Activated CD8-positive, alpha-beta T cell treated with anti-CD3 and anti-CD28 coated beads for 36 hours (primary cell): ENCODE measurements at places on chromosomes 3 and 15. TPM values are rescaled to one million over a fixed set of nuclear protein-coding genes. Genes with fewer than 3 reads are reported as not detected.
A peak's percentile ranks its signal among the peaks of the same experiment; 100 is the strongest.

Gene RETNLB
- not detected for total RNA-seq

- no peak overlapping the region for H3K27ac ChIP-seq
- no peaks in the 10 kb centered on the region for H3K27me3 ChIP-seq
- H3K4me3 ChIP-seq, result peak overlapping the region; percentile 95
These were observed 1.9 kb downstream of the ARPP19 start for GRCh38 chr15:52566889-52567288.

Gene ADAMTS17
- total RNA-seq, result 1.5 TPM

- H3K27me3 ChIP-seq, result no peaks in the 10 kb centered on the region
- DNase-seq, result no peak
- peak overlapping the region; percentile 87 for H3K27ac ChIP-seq
- peaks cover 52% of the 10 kb centered on the region for H3K36me3 ChIP-seq
- no peak overlapping the region for H3K4me3 ChIP-seq
- H3K4me1 ChIP-seq, result peaks cover 74% of the 10 kb centered on the region
These were observed 108.4 kb downstream of the MBNL1 start for GRCh38 chr3:152377184-152377570.

DNA sequence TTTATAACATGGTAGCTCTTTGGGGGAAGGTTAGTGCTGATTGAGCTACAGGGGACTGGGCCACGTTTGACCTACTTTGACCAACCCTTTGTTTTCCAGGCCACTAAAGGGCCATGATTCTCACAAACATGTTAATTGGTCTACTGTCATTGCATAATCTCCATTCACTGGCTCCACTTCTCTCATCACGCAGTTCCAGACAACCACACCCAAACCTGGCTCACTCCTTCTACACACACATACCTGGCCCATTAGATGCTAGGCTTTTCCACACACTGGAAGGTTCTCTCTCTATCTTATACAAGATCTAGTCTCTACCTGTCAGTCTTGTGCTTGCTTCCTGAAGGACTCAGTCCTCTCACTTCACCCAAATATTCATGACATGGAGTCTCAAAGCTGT is 15.9 kb downstream of the TGM5 start:
- H3K36me3 ChIP-seq, result no peaks in the 10 kb centered on the region
- H3K4me1 ChIP-seq, result peaks cover 48% of the 10 kb centered on the region
- DNase-seq, result no peak
- H3K4me3 ChIP-seq, result no peak overlapping the region

DNA sequence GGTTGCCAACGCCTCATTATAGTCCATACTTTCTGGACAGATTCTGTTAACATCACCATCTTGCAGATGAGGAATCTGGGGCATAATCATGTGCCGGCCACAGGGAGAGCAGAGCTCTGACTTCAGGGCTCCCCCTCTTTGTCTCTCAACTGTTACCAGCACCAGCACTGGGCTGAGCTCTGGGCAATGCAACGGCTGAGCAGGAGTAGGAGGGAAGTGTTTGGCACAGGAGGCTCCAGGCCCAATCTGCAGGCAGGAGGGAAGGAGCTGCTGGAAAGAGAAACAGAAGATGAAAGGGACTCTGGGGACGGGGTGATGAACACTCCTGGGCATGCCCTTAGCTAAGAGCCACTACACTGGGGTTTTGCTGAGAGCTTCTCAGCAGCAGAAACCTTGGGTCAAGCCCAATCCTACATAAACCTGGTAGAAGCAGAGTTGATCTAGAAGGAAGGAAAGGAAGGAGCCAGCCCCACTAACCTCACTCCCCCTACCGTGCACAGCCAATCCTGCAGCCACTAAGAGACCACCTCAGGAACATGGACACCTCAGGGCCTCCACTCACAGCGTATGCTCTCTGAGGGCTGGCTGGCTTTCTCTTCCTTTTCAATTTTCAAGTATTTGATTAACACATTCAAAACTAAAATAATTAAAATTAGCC is 73.1 kb upstream of the SPATA12 start:
- H3K27me3 ChIP-seq, result peaks cover 7% of the 10 kb centered on the region
- no peak overlapping the region for H3K27ac ChIP-seq
- H3K4me1 ChIP-seq, result peaks cover 38% of the 10 kb centered on the region

GRCh38 chr15:45586125-45586524 is 1.1 kb upstream of the BLOC1S6 start:
- no peak for DNase-seq
- no peaks in the 10 kb centered on the region for H3K27me3 ChIP-seq
- peak overlapping the region; percentile 99 for H3K4me3 ChIP-seq
- H3K36me3 ChIP-seq, result peaks cover 5% of the 10 kb centered on the region

- DNase-seq, result no peak
- peaks cover 1% of the 10 kb centered on the region for H3K27me3 ChIP-seq
- no peaks in the 10 kb centered on the region for H3K36me3 ChIP-seq
- no peaks in the 10 kb centered on the region for H3K4me1 ChIP-seq
- H3K27ac ChIP-seq, result no peak overlapping the region
These were observed 491.1 kb downstream of the AGBL1 start for GRCh38 chr15:86570738-86571137.

DNA sequence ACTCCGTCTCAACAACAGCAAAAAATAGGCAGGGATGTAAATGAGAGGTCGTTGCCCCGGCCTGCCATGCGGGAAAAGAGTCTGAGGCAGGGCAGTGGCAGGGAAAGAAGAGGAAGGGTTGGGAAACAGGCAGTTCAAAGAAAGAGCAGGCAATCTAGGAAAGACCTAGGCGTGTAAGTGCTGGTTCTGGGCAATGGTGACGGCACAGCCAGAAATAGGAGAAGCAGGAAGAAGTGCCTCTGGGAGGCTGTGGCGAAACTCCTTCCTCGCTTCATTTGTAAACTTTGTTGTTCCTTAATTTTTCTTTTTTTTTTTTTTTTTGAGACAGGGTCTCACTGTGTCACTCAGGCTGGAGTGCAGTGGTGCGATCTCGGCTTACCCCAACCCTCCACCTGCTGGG is 4.3 kb downstream of the SLC51A start:
- peaks cover 3% of the 10 kb centered on the region for H3K27me3 ChIP-seq
- DNase-seq, result no peak
- H3K27ac ChIP-seq, result peak overlapping the region; percentile 52

- H3K4me1 ChIP-seq, result peaks cover 32% of the 10 kb centered on the region
- H3K36me3 ChIP-seq, result no peaks in the 10 kb centered on the region
- H3K4me3 ChIP-seq, result peak overlapping the region; percentile 40
- peak; percentile 63 for DNase-seq
- H3K27ac ChIP-seq, result peak overlapping the region; percentile 83
- H3K27me3 ChIP-seq, result no peaks in the 10 kb centered on the region
These were observed 39.9 kb upstream of the TNFSF10 start for GRCh38 chr3:172562871-172563865.

GRCh38 chr3:181333394-181333793 is 343.9 kb upstream of the DNAJC19 start:
- peaks cover 1% of the 10 kb centered on the region for H3K27me3 ChIP-seq
- no peaks in the 10 kb centered on the region for H3K36me3 ChIP-seq
- DNase-seq, result no peak

Gene SPATA12
- not detected for total RNA-seq

GRCh38 chr3:64207289-64208080 is 17.8 kb downstream of the PRICKLE2 start:
- H3K27ac ChIP-seq, result no peak overlapping the region
- no peak overlapping the region for H3K4me3 ChIP-seq
- peaks cover 7% of the 10 kb centered on the region for H3K27me3 ChIP-seq
- no peak for DNase-seq

Gene GNAT1
- total RNA-seq, result 0.23 TPM

- no peak overlapping the region for H3K27ac ChIP-seq
- DNase-seq, result no peak
- no peaks in the 10 kb centered on the region for H3K4me1 ChIP-seq
- no peak overlapping the region for H3K4me3 ChIP-seq
- no peaks in the 10 kb centered on the region for H3K36me3 ChIP-seq
- H3K27me3 ChIP-seq, result peaks cover 8% of the 10 kb centered on the region
These were observed 25.5 kb downstream of the CD276 start for GRCh38 chr15:73709686-73710085.

DNA sequence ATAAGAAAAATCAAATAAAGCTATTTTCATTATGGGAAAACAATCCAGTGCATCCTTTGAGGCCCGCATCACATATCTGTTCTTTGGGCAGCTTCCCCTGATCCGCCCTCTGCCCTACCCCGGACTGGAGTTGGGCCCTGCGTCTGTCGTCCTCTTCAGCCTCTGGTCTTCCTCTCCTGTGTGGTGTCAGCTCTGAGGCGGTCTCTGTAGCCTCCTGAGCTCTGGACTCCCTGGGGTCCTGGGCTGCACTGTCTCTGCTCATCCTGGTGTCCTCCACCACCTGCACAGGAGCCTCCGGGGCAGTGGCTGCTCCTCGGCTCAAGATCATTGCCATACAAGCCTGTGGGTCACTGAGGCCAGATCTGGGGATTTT is 7.4 kb upstream of the SNX22 start:
- H3K27ac ChIP-seq, result no peak overlapping the region
- H3K4me1 ChIP-seq, result peaks cover 3% of the 10 kb centered on the region
- no peak overlapping the region for H3K4me3 ChIP-seq
- H3K27me3 ChIP-seq, result no peaks in the 10 kb centered on the region
- H3K36me3 ChIP-seq, result peaks cover 6% of the 10 kb centered on the region

DNA sequence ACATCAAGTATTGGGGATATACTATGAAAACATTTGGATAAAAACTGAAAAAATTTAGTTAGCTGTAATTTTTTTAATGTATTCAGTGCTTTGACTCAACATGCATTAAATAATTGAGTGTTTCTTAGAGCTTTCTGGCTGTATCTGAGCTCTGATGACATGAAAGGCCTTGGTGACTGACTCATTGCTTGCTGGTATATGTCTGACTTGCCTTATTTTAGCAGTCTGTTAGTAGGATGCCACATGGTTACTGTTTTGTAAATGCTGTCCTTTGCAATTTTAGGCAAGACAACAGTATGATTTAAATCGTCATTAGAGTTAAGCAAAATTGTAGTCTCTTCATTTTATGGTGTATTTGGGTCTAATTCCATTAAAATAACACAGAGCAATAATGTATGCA is 199.2 kb downstream of the GHSR start:
- no peak overlapping the region for H3K27ac ChIP-seq
- no peak for DNase-seq
- H3K4me1 ChIP-seq, result peaks cover 11% of the 10 kb centered on the region
- no peaks in the 10 kb centered on the region for H3K27me3 ChIP-seq
- H3K4me3 ChIP-seq, result no peak overlapping the region

Gene FAM162A
- 202 TPM for total RNA-seq

DNA sequence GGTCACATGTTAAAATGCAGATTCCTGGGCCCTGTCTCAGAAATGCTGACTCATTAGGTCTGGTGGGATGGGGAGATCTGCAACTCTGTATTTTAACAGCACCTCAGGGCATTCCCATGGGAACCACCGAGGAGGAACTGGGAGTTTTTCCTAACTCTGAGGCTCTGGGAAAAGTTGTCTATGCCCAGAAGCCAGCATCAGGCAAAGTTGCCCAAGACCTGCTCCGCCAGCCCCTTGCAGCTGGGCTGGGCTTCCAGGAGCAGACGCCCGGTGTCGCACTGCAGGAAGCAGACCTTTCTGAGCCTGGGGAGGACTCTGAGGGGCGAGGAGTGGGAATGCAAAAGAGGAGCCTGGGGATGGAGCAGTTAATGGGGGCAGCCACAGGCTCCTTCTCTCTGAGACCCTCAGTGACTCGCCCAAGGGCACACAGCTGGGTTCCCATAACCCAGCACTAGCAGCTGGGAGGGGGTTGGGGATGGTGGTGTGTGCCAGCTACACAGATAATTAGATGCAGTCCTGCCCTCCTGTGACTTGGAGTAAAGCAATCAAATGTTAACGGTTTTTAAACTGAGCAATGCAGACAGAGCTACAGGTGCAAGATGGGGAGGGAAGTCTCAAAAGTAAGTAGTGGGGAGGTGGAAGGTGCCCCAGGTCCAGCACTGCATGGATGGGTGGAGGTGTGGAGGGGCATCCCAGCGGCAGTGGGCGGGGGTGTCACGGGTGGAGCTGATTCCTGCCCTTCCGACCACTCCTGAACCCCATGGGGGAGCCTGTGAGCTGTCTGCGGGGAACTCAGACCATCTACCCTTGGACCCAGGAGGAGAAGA is 100.4 kb downstream of the LSM3 start:
- no peak for DNase-seq
- H3K27ac ChIP-seq, result no peak overlapping the region
- no peaks in the 10 kb centered on the region for H3K36me3 ChIP-seq
- H3K4me3 ChIP-seq, result no peak overlapping the region
- H3K27me3 ChIP-seq, result no peaks in the 10 kb centered on the region

DNA sequence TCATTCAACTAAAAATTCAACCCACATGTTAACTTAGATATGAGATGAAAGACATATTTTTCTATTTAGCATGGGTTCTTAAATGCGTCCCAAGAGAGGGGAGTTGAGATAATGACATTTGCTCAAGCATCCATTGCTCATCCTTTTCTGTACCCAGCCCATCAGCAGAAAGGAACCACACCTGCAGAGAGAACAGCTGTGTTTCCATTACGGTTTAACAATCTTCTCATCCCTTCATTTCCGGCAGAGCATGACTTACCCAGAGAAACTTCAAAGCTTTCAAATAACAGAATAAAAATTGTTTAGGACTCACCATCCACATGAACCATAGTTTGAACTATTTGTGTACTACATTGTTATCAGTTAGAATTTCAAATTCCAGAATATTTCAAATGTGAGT is 113.1 kb downstream of the TGFBR2 start:
- DNase-seq, result no peak
- H3K36me3 ChIP-seq, result no peaks in the 10 kb centered on the region
- H3K27me3 ChIP-seq, result no peaks in the 10 kb centered on the region
- no peak overlapping the region for H3K27ac ChIP-seq

GRCh38 chr3:49563766-49564165 is 9.5 kb downstream of the BSN start:
- H3K36me3 ChIP-seq, result no peaks in the 10 kb centered on the region
- H3K27me3 ChIP-seq, result peaks cover 3% of the 10 kb centered on the region
- DNase-seq, result no peak
- no peak overlapping the region for H3K27ac ChIP-seq
- no peaks in the 10 kb centered on the region for H3K4me1 ChIP-seq

DNA sequence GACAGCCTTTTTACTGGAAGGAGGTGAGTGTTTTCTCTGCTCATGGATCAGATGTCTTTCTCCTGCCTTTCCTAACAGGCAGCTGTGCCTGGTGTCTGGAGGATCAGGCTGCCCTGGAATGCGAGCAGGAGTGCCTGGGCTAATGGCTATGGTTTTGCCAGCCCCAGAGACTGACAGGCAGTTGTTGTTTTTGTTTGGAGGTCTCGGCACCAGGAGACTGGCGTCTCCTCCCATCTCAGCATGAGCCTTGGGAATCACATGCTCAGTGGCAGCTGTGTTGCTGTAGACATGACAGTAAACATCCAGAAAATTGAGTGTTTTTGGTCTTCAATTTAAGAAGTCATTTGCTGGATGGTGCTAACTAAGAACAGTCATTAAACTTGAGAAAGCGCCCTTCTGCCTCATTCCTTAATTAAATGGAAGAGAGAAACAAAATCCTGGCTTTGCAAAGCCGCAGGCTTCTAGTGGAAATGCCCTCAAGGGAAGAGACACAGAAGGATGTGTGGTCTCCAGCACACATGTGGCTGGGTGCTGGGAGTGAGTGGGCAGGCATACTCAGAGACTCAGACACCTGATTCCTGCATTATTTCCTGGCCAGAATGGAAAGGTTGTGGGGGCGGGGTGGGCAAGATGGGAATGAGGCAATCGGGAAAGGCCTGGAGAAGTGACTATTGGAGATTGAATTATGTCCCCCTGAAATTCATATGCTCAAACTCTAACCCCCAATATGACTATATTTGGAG is 97.0 kb upstream of the NMNAT3 start:
- H3K4me3 ChIP-seq, result no peak overlapping the region
- peaks cover 4% of the 10 kb centered on the region for H3K27me3 ChIP-seq
- DNase-seq, result no peak
- H3K27ac ChIP-seq, result no peak overlapping the region
- H3K4me1 ChIP-seq, result no peaks in the 10 kb centered on the region

- DNase-seq, result peak; percentile 52
- H3K36me3 ChIP-seq, result peaks cover 34% of the 10 kb centered on the region
- peak overlapping the region; percentile 91 for H3K4me3 ChIP-seq
- H3K27ac ChIP-seq, result peak overlapping the region; percentile 99
- H3K4me1 ChIP-seq, result peaks cover 46% of the 10 kb centered on the region
These were observed 631 bp downstream of the UBR1 start for GRCh38 chr15:43105077-43105736.

Gene RASL12
- not detected for total RNA-seq
